ENCODE measurements at places on chromosomes 3 and 15.

DNA sequence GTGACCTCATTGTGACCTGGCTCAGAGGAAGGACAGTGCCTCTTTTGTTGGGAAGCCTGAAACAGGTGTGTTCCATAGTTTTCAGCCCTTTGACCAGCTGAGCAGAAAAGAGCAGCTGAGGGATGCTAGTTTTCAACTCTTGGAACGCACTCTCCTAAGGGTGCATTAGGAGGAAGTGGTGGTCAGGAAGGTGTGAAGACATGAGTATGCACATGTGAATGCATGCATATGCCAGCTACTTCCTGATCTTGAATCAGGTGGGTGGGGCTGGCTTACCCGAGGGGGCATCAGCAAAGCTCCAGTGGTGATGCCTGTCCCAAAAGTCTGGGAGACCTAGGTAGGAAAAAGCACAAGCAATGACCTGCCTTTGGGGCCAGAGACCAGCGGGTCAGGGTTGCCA is 23.3 kb upstream of the CEMIP start:
- DNase-seq = no peak

DNA sequence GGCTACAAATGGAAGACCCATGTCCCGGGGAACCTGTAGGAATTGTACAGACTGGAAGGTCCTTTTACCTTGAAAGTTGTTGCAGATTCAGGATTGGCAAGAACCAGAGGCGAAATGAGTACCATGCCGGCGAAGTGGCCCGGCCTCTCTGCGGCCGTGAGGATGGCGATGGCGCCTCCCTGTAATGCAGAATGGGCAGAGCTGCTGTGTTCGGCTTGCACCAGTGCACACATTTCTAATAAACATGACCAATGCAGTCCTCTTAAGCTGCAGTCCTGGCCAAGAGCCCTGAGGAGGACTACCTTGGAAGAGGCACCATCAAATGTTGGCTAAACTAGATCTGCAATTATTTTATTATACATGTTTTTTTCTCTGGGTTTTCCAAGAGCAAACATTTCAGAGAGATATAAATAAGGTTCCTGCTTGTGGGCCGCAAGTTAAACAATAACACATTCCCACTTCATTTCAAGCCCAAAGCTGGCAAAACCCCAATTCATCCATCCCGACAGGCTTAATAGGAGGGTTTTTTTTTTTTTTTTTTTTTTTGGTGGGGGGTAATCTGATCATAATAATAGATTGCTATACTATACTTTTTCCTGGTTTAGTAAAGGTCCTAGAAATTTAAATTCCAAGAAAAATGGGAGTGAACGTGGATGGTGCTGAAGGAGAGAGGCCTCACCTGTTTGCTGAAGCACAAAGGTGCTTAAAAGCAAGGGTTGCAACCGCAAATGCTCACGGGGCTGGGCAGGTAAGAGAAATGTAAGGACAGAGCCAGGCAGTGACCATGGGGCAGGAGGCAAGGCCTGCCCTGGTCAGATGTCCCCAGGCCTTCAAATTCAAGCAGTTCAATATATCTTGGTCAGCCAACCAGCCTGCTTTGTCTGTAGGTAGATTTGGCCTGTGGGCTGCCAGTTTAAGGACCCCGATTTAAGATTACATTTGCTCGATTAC is 48.5 kb downstream of the ABTB1 start:
- no peak for DNase-seq

DNA sequence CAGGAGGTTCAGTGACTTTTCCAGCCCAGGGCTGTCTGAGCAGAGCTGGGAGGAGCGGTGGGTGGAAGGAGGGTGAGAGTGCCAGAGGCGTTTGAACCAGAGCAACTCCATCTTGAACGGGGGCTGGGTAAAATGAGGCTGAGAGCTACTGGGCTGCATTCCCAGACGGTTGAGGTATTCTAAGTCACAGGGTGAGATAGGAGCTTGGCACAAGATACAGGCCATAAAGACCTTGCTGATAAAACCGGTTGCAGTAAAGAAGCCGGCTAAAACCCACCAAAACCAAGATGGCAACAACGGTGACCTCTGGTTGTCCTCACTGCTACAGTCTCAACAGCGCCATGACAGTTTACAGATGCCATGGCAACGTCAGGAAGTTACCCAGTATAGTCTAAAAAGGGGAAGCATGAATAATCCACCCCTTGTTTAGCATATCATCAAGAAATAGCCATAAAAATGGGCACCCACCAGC is 60.2 kb downstream of the ABTB1 start:
- no peak for DNase-seq

- DNase-seq = no peak
These were observed 235.6 kb downstream of the EDEM1 start for GRCh38 chr3:5423076-5423475.

GRCh38 chr3:23831517-23832394 is 26.0 kb downstream of the UBE2E1 start:
- DNase-seq = no peak

GRCh38 chr3:30941342-30941741 is 46.9 kb upstream of the GADL1 start:
- no peak for DNase-seq

GRCh38 chr3:49840388-49840787 is 16.0 kb downstream of the TRAIP start:
- DNase-seq = no peak

DNA sequence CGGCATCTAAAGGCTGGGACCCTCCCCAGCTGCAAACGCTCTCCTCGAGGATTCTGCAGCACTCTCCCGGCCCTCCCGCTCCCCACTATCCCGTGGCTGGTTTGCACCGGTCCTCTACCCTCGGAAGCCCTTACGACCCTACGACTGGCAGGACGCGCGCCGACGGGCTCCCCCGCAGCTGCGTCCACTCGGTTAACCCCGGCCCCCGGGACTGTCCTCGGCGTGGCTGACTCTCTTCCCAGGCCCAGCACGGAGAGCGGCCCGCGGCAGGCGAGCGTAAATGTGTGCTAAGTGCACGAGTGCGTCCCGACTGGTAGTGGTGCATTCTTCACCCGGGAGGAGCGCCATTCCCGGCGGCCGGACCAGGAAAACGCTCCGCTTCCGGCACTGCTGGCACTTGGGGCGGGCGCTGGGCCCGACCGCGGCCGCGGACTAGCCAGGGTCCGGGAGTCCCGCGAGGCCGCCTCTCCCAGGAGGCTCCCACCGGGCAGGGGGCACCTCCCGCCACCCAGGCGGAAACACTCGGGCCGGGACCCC is 508 bp downstream of the GORASP1 start:
- peak; percentile 36 for DNase-seq

GRCh38 chr3:162287600-162287999 is 791.0 kb downstream of the OTOL1 start:
- DNase-seq = no peak

- no peak for DNase-seq
These were observed 522.2 kb downstream of the EDEM1 start for GRCh38 chr3:5709714-5710113.

- DNase-seq = no peak
These were observed 704.2 kb downstream of the ROBO1 start for GRCh38 chr3:79063624-79064023.

DNA sequence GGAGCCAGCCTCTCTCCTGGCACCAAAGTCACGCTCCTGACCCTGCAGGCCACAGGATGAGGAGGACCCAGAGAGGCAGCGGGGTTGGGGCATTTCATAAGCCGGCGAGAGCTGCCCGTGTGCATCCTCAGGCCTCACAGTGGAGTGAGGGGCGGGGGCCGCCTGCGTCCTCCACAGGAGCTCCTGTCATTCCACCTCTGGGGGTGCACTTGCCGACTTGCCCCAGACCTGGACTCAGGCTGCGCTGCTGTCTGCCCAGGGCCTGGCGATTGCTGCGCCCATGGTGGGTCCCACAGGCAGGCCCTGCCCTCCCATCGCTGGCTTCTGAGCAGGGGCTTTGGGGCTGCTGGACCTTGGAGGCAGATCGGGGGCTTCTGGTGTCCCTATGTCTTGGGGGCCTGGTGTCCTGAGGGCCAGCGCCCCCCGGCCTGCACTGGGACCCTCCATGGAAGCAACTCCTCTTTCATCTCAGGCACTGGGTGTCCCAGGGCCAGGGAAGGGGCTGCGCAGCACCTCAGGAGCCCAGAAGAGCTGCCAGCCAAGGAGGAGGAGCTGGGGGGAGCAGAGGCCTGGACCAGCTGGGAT is 184.0 kb downstream of the GOLGA6L6 start:
- DNase-seq = no peak

- DNase-seq = no peak
These were observed 995.9 kb downstream of the MCTP2 start for GRCh38 chr15:95227235-95227634.

GRCh38 chr3:15795651-15796308 is 2.0 kb downstream of the ANKRD28 start:
- no peak for DNase-seq

- DNase-seq = no peak
These were observed 38.1 kb downstream of the ZNF589 start for GRCh38 chr3:48278884-48279559.

GRCh38 chr3:177459401-177459800 is 262.1 kb upstream of the TBL1XR1 start:
- DNase-seq = no peak

DNA sequence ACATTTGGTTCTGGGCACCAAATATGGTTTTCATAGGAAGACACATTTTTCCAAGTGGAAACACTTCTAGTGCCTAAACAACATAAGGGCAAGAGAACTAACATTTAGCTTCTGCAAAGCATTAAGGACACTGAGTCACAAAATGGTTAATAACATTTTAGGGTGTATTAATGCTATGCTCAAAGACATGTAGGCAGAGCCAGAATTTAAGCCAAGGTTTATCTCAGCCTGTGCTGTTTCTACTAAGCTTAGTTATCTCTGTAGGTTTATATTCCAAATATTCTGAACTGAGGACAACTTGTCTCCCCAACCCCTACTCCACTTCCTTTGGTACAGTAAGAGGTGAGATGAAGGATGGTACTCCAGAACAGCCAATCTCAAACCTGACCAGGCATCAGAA is 54.1 kb upstream of the AKAP13 start:
- DNase-seq = no peak

- no peak for DNase-seq
These were observed 79.4 kb upstream of the CNTN3 start for GRCh38 chr3:74693696-74694393.

DNA sequence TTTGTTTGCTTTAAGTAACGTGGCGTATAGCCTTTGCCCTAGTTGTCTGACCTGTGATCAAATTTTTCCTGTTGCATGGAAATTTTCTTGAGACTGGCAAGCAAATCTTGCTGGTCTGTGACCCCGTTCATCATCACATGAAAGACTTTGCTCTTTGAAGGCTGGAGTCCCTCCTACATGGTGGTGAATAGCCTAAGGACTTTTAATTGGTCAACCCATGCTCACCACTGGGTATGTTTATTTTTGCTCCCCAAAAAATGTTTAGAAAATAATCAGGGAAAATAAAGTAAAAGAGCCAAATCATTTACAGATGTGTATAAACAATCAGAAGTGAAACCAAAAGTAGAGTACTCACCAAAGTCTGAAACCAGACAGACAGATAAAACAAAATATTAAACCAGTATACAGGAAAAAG is 1075.3 kb upstream of the ALCAM start:
- DNase-seq = no peak

GRCh38 chr15:96330450-96331143 is at the start of gene NR2F2:
NR2F2 (plus strand) TSS chr15:96330700; CDS start chr15:96332106, 1,406 bp downstream.
- peak; percentile 81 for DNase-seq

- DNase-seq = no peak
These were observed 1.6 kb downstream of the NIPA1 start for GRCh38 chr15:22788004-22788403.

GRCh38 chr15:80152896-80153876 is at the start of gene FAH:
FAH (plus strand) TSS chr15:80152999; CDS start chr15:80153055, 56 bp downstream.
- peak; percentile 13 for DNase-seq

- DNase-seq = no peak
These were observed 330.8 kb upstream of the PDZRN3 start for GRCh38 chr3:73955494-73956070.

DNA sequence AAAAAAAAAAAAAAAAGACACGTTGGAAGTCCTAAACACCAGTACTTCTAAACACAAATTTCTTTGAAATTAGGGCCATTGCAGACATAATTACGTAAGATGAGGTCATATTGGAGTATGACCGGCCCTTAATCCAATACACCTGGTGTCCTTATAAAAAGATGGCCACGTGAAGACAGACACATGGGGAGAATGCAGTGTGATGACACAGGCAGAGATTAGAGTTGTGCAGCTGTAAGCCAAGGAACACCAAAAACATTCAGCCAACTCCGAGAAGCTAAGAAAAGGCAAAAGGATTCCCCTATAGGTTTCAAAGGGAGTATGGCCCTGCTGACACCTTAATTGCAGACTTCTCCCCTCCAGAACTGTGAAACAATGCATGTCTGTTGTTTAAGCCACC is 379.0 kb upstream of the PDZRN3 start:
- DNase-seq = no peak

DNA sequence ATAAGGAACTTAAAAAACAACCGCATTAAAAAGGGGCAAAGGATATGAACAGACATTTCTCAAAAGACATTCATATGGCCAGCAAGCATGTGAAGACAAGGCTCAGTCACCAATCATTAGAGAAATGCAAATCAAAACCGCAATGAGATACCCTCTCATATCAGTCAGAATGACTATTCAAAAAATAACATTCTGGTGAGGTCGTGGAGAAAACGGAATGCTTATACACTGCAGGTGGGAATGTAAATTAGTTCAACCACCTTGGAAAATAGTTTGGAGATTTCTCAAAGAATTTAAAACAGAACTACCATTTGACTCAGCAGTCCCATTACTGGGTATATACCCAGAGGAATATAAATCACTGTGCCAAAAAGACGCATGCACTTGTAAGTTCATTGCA is 496.6 kb upstream of the SGO1 start:
- DNase-seq = no peak

DNA sequence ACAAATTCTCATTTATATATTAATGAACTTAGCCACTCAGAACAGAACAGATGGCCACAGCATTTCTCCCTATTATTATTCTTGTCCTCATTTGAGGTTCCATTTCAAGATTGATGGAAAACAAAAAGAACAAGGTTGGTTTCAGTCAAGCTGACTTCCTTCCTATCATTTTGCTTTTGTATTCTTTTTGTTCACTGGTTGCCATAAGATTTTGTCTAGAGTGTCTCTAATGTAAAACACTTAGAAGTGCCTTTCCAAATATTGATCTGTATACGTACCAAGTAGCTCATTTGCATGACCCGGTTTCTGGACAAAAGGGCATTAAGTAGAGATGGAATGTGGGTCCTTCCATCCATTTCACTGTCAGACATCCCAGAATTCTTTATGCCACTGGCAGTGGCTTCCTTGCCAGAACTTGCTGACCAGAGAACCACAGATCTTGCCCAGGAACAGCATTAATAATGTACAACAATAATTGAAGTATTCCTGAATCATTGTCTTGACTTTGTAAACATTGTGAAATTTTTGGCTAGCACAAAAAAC is 63.8 kb downstream of the PEX5L start:
- DNase-seq = peak; percentile 73

Measured in putamen (tissue), 1 donor.